ENCODE measurements at places on chromosomes 3 and 15.

DNA sequence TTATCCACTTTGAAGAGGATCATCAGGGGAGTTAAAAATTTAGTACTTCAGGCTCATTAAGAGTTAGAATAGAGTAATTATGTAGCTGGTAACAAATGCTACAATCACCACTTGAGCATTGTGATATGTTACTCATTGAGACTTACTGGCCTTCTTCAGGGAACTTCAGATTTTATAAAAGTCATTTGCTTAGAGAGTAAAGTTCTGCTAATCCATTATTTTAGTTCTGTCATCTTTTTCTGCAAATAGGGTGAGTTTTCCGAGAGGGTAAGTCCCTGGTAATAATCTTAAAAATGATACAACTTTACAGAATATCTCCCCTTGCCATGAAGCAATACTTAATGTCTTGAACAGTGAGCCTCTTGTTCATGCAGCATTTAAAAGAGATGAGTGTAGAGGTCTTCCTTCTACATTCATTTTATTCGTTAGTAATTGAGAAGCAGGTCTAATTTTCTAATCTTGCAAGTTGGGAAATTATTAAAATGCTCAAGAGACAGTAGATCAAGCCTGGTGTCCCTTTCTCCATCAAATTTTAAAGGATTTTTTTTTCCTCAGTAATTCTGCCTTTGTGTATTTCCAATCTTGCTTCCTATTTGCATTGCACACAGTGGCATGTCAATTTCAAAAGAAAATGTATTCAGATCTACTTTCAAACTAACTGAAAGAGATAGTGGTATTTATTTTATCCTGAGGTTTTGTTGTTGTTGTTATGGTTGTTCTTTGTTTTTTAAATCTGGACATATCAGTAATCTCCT is 52.6 kb downstream of the MBNL1 start:
- no peak for DNase-seq

DNA sequence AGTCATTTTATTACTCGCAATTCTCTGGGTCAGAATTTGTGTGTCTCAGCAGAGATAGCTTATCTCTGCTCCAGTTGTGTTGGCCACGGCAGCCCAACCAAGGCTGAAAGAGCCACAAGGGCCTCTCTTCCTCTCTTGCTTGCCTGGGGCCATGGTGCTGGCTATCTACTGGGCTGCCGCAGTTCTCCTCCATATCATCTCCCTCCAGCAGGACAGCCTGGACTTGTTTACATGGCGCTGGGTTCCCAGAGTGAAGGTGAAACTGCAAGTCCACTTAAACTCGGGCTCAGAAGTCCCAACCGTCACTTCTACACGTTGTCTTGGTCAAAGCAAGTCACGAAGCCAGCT is 134.8 kb downstream of the UACA start:
- no peak for DNase-seq

GRCh38 chr3:146524961-146525360 is 19.4 kb downstream of the PLSCR1 start:
- no peak for DNase-seq

DNA sequence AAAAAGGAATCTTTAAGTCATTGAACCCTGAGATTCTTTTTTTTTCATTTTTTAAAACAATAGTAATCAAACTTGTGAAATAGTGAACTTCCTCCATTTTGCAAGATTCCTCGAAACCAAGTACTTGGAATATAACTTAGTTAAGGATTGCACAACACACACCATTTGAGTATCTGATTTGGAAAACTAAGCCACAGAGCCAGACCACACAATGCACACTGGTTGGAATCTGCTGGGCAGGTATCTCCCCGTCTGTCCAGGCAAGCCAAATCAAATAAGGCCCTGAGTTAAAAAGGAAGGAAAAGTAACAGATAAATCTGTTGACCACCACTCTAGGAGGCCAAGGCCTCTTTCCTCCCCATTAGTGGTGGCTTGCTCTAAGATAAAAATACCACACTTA is 177.5 kb upstream of the ICE2 start:
- no peak for DNase-seq

GRCh38 chr3:188202358-188203138 is 48.6 kb downstream of the LPP start:
- DNase-seq = no peak
